HFFc6 (cell line): ENCODE measurements at places on chromosomes 1 and 21.

DNA sequence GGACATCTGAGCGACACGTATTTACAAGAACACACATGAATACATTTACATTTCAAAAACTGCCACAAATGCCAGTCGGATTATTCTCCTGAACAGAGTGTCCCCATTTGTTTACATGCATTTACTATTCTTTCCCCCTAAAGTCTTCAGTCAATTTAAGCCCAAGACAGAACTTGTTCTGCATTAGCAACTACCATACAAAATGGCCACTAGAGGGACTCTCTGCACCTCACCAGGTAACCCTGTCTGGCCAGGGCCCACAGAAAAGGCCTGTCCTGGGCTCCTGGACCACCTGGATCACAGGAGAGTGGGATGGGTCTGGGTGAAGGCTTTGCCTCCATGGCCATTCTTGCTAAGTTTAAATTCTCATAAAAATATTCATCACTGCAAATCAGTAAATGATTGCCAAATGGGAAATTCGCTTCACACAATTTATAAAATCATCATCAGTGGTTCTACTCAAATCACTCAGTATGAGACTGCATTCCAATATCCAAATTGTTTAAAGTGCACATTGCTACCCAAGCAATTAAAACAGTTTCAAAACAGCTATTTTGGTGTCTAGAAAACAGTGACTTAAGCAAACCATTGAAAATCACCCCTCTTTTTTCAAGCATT lies 12.5 kb upstream of the GUCA2A start:
- DNase-seq: peak; percentile 39

GRCh38 chr21:20698585-20698984 lies 299.6 kb upstream of the NCAM2 start:
- no peak for DNase-seq

- peak; percentile 89 for DNase-seq
These were observed 20.0 kb upstream of the EPHA2 start for GRCh38 chr1:16175610-16176553.

GRCh38 chr1:205376739-205377138 lies 20.0 kb upstream of the KLHDC8A start:
- DNase-seq: peak; percentile 44

DNA sequence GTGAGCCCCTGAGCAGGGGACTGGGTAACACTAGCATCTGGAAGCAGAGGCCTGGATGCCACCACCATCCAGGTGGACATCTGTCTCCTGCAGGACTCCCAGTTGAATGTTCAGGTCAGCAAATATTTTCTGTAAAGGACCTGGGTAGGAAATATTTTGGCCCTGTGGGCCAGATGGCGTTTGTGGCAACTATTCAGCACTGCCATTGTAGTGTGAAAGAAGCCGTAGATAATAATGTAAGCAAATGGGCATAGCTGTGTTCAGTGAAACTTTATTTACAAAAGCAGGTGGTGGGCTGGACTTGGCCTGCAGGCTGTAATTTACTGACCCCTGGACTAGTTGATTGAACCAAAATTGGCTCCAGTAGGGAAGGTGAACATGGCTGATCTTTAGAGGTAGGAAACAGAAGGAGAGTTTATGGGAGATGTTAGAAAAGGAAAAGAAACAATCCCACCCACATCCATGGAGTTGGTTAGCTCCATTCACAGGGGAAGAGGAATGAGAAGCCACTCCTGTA lies 20.0 kb upstream of the CD101 start:
- no peak for DNase-seq

GRCh38 chr1:87278825-87279535 lies 49.7 kb upstream of the LMO4 start:
- no peak for DNase-seq

DNA sequence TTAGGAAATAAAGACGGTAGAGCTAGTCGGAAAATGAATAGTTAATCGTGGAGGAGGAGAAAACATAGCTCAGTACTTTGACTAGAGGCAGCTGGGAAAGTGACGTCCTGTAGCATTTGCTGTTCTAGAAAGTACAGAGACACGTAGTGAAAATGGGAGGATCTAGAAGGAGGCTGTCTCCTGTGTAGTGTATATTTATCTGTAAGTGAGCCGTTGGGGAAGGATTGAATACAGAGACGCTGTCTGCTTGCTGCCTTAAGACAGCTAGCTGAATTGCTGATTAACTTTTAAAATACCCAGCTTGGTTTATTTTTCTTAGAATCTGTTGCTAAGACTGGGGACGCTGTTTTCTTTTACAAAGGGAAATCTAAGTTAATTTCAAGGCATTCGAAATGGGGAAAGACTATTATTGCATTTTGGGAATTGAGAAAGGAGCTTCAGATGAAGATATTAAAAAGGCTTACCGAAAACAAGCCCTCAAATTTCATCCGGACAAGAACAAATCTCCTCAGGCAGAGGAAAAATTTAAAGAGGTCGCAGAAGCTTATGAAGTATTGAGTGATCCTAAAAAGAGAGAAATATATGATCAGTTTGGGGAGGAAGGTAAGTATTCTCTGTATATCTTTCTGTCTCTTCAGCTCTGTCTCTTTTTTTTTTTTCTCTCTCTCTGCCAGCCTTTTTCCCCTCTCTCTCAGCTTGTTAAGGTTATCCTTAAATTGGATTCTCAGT lies at the start of gene DNAJB4:
Gene DNAJB4 (plus strand): TSS at position 221 of the 729 bp plus-strand sequence. CDS start 172 bp downstream, at position 393.
- peak; percentile 98 for DNase-seq

DNA sequence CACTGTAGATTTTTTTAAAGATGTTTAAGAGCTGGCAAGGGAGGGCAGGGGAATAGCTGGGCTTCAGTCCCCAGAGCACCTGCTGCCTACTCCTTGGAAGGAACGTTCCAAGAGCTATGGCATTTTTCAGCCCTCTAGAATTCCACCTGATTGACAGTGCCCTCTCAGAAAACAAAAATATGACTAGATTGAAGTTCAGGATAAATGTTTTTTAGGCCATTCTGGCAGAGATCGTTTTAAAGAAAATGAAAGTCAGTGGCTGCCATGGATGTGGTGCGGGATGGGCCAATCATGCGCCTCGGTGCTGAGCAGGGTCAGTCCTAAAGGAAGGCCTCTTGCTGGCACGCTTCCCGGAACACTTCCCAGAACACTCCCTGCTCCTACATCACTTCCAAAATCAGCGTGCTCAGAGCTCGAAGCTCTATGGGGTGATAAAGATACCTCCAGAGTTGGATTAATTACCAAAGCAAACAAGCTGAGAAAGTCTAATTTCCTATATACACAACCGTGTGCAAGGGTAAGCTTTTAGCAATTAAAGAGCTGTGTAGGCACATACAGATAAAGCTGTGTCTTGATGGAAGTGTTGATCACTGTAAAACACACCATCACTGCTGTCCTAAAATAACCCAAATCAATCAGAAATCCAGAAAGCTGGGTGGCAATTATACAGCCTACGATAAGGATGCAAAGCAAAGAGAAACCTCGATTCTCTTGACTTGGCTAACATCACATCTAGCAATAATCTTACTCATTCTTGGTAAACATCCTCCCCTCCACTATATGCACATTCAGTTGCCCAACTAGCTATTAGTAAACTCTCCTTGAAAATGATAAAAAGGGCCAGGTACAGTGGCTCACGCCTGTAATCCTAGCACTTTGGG lies 34.6 kb downstream of the TGFBR3 start:
- peak; percentile 79 for DNase-seq

DNA sequence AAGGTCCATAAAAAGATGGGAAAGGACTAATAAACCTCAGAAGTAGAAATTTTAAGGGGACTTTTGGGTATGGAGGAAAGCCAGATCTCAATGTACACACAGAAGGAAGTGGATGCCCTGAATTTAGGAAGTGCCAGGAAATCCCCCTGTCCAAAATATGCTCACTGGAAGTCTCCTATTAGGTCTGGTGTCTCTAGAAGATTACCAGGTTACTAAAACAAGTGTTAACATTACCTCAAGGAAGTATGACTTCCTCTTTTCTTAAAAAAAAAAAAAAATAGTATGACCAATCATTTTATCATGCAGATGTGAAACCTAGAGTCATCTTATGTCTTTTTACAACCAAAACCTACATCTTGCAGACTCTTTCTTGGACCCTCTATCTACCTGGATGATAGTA lies 30.7 kb downstream of the CD58 start:
- no peak for DNase-seq

DNA sequence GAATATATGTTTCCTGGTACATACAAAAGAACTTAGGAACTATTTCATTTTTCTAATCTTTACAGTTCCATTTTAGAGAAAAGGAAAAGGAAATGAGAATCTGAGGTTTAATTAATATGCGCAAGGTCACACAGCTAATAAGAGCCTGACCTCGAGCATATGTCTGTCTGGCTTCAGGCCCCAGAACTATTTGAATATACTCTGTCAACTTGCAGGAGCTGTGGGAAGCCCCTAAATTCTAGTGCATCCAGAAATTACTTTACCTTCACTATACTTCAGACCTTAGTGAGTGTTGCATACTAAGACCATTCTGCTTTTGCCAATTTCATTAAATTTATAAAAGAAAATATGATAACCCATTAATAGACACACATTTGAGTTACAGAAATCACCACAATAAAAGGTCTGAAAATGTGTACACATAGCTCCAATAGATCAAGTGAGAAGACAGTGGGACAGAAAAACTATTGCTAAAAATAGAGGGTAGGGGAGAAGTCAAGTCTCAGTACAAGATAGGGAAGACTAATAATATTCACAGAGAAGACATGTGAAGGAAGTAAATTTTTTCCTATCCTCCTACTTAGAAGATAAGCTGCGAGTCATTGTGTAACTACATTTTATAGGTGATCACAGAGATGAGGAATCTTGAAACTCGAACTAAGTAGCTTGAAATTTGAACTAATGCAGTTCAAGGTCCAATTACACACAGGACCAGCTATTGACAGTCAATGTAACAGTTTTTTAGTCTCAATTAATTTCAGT lies 3.8 kb downstream of the RGS13 start:
- DNase-seq: peak; percentile 2

DNA sequence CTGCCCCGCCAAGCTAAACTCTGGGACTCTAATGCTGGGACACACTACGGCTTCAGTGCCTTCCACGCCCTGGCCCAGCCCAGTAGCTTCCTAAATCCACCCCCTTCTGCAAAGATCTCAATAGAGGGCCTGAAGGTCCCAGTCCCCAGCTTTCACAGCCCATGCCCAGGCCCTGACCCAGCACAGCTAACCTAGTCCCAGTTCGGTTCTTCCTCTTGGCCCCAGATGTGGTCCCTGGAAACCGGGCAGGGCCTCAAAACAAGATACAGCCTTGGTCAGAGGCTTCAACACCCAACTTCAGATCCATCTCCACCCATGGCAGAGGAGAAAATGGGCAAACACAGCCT lies 646 bp upstream of the PDZK1IP1 start:
- no peak for DNase-seq

DNA sequence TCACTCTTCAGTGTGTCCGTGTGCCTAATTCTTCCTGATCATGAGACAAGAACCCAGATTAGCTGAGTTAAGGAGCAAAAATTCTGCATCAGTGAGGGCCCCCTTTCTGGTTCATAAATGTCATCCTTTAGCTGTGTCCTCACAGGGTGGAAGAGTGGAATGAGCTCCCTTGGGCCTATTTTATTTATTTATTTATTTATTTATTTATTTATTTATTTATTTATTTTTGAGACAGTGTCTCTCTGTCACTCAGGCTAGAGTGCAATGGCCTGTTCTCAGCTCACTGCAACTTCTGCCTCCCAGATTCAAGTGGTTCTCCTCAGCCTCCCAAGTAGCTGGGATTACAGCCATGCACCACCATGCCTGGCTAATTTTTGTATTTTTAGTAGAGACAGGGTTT lies 131.7 kb downstream of the PATJ start:
- no peak for DNase-seq

DNA sequence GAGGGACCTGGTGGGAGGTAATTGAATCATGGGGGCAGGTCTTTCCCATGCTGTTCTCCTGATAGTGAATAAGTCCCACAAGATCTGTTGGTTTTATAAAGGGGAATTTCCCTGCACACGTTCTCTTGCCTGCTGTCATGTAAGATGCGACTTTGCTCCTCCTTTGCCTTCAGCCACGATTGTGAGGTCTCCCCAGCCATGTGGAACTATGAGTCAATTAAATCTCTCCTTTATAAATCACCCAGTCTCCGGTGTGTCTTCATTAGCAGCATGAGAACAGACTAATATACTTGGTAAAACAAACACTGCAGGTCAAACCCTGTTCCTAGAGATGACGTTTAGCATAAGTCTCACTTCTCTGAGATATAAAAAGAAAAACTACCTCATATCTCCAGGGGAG lies 148.3 kb downstream of the MATN1 start:
- no peak for DNase-seq

DNA sequence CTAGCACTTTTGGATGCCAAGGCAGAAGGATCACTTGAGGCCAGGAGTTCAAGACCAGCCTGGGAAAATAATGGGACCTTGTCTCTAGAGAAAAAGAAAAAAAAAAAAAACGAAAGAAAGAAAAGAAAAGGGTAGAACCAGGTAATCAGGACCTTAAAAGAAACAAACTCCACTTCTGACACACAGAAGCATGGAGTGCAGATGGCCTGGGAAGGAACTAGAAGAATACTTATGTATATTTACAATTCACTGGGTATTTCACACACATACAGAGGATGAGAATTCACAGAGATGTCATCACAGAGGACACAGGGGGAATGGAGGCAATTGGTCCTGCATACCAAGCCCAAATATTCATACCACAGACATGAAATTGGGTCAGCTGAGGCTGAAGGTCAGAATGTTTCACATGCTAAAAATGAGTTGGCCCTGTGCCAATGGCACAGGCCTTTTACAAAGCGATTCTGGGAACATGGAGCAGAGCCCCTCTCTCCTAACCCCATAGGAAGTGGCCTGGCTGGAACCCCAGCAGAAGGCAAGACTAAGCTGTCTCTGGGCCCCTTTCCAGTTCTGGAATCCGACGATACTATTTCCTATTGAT lies 4.4 kb downstream of the B4GALT3 start:
- DNase-seq: peak; percentile 88

- no peak for DNase-seq
These were observed 141.1 kb upstream of the ETV3 start for GRCh38 chr1:157279138-157279801.

GRCh38 chr1:160860840-160861505 lies 1.7 kb downstream of the CD244 start:
- no peak for DNase-seq

DNA sequence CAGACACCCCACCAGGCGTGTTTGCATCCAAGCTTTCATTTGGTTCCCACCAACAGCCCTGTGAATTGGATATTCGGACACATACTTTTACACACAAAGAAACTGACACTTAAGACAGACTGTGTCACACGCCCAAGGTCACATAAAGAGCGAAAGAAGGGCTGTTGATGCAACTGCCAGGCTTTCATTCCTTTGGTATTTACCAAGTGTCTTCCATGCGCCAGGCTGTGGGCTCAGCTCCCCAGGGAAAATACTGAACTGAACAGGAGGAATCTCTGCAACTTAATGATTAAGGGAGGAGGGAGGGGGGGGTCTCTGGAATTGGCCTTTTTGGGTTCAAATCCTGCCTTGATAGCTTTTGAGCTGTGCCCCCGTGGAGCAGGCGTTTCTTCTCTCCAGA lies 122.8 kb downstream of the ACTL8 start:
- DNase-seq: no peak
